ENCODE measurements at places on chromosomes 11 and 22.

- DNase-seq: no peak
Observed at GRCh38 chr11:76659672-76660532, 10.6 kb downstream of the LRRC32 start.

- DNase-seq: no peak
Observed at GRCh38 chr22:37179622-37180420, 8.2 kb downstream of the C1QTNF6 start.

DNA sequence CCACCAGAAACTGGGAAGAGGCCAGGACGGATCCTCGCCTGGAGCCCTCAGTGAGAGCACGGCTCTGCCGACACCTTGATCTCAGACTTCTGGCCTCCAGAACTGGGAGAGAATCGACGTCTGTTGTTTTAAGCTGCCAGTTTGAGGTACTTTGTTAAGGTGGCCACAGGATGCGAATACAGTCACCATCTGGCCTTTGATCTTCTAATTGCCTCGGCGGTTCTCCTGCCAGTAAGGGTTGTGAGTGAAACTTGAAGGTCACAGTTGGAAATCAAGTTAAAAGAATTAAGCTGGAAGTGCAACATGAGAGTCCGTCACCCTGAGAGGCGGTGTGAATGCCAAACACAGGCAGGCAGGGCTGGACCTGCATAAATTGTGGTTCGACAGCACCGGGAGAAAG lies 27.9 kb downstream of the PARVB start:
- no peak for DNase-seq

- DNase-seq: no peak
Observed at GRCh38 chr11:68641880-68642279, 42.5 kb upstream of the GAL start.

Data from SK-N-MC (cell line).